Naive thymus-derived CD8-positive, alpha-beta T cell (primary cell): ENCODE measurements at places on chromosomes 2 and 18. TPM values are rescaled to one million over a fixed set of nuclear protein-coding genes. Genes with fewer than 3 reads are reported as not detected.

GRCh38 chr2:57869758-57870344 lies 176.8 kb upstream of the VRK2 start:
- no peak for DNase-seq
- H3K36me3 ChIP-seq: no peaks in the 10 kb centered on the region
- no peaks in the 10 kb centered on the region for H3K27me3 ChIP-seq
- H3K27ac ChIP-seq: no peak overlapping the region

DNA sequence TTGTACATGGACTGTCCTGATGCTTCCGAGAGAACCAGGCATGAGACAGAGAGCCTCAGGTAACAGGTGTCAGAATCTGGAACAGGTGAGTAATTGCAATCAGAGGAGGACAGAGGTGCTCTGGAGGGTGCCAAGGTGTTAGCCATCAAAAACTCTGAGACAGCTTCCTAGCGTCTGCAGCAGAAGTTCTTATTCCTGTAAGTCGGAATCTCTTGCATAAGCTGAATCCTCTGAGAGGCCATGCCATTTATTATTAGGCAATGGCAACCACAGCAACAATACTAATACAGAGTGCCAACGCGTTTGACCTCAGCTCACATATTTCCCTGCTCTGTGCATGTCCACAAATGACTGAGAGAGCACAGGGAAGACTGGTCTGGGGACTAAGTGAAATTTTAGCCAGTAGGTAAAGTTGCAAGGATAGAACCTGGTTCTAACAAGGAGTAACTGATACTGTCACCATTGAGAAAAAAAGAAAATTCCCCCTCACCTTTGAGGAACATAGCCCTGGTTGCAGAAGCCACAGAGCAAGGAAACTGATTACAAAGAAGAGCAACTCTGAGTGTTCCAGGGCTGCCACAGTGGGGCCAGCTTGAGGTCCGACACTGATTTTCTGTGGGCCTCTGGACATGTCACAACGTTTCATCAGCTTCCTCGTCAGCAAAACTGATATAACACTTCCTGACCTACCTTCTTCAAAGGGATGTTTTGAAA lies 55.1 kb upstream of the ACSL3 start:
- no peak overlapping the region for H3K4me3 ChIP-seq
- no peaks in the 10 kb centered on the region for H3K36me3 ChIP-seq
- DNase-seq: no peak
- no peak overlapping the region for H3K27ac ChIP-seq
- no peaks in the 10 kb centered on the region for H3K27me3 ChIP-seq

DNA sequence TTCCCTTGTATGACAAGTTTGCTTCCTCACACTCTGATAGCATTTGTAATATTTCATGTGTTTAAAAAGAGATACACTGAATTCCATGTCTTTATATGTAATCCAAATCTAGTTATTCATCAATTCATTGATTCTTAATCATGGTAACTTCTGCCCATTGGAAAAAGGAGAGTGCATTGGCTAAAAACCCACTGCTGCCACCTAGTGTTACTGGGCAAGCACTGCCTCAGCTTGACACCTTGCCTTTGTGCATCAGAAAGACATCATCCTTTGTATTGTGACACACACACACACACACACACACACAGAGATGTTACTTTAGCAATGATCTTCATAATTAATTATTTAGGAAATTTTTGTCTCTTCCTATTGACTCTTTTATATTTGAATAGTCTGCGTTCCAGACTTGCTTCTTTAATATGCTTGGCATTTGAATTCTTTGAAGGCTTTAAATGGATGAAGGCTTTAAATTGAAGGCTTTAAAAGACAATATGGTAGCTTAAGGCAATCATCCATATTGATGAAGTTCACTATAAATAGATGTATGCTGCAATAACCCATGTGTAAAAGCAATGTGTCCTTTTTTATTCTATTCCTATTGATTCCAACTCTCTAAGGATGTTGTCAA lies 414.2 kb upstream of the CHST9 start:
- no peaks in the 10 kb centered on the region for H3K36me3 ChIP-seq
- H3K4me3 ChIP-seq: no peak overlapping the region
- no peak overlapping the region for H3K27ac ChIP-seq
- H3K4me1 ChIP-seq: no peaks in the 10 kb centered on the region
- DNase-seq: no peak

- H3K27me3 ChIP-seq: peaks cover 3% of the 10 kb centered on the region
- no peaks in the 10 kb centered on the region for H3K36me3 ChIP-seq
- H3K4me1 ChIP-seq: no peaks in the 10 kb centered on the region
- no peak overlapping the region for H3K4me3 ChIP-seq
Observed at GRCh38 chr2:167381349-167381748, 493.1 kb downstream of the XIRP2 start.

DNA sequence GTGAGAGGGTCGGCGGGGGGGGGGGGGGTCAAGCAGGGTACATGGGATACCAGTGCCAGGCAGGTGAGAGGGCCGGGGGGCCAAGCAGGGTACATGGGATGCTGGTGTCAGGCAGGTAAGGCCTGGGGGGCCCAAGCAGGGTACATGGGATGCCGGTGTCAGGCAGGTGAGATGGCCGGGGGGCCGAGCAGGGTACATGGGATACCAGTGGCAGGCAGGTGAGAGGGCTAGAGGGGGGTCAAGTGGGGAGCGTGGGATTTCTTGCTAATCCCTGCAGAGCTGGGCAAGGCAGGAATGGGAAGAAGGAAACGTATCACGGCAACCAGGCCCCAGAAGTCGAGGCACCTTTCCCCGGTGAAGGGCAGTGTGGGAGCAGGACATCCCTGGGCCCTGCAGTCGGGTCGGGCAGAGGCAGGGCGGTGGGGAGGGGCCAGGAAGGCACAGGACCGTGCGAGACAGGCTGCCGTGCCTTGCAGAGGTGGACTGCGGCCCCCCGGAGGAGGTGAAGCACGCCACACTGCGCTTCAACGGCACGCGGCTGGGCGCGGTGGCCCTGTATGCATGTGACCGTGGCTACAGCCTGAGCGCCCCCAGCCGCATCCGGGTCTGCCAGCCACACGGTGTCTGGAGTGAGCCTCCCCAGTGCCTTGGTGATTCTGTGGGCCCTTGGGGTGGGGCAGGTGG lies 49.3 kb downstream of the MTERF4 start:
- H3K27me3 ChIP-seq: no peaks in the 10 kb centered on the region
- peaks cover 25% of the 10 kb centered on the region for H3K36me3 ChIP-seq
- no peak for DNase-seq
- peaks cover 6% of the 10 kb centered on the region for H3K4me1 ChIP-seq
- no peak overlapping the region for H3K4me3 ChIP-seq

DNA sequence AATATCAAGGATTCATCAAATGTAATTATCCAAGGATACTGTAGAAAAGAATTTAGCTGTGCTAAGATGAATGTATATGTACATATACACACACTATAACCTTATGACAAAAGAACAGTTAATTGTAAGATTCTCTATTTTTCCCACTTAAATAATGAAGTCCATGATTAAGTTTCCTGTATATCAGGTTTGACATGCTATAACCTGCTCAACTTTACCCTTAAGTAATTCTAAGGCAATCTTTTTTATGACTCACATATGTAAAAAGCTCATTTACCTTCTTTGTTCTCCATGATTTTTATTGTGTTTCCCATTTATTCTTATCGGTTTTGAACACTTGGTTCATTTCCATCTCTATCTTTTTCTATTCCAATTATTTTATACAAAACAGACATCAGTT lies 1213.1 kb upstream of the SLC39A10 start:
- no peak overlapping the region for H3K4me3 ChIP-seq
- H3K27ac ChIP-seq: no peak overlapping the region
- no peaks in the 10 kb centered on the region for H3K36me3 ChIP-seq
- no peaks in the 10 kb centered on the region for H3K27me3 ChIP-seq

GRCh38 chr2:236565879-236566402 lies 3.7 kb upstream of the ACKR3 start:
- peaks cover 36% of the 10 kb centered on the region for H3K36me3 ChIP-seq
- no peak overlapping the region for H3K27ac ChIP-seq
- no peak overlapping the region for H3K4me3 ChIP-seq
- H3K27me3 ChIP-seq: no peaks in the 10 kb centered on the region
- peaks cover 41% of the 10 kb centered on the region for H3K4me1 ChIP-seq
- no peak for DNase-seq

DNA sequence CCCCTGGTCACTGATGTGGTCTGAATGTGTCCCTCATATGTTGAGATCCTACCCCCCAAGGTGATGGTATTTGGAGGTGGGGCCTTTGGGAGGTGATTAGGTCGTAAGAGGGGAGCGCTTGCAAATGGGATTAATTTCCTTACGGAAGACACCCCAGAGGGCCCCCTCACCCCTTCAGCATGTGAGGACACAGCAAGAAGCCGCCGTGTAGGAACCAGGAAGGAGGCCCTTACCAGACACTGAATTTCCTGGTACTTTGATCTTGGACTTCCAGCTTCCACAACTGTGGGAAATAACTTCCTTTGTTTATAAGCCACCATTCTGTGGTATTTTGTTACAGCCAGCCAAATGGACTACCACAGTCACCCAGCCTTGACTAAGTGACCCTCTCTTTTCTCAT lies 35.9 kb downstream of the NCK2 start:
- peaks cover 98% of the 10 kb centered on the region for H3K4me1 ChIP-seq
- H3K36me3 ChIP-seq: peaks cover 11% of the 10 kb centered on the region
- peak overlapping the region; percentile 84 for H3K4me3 ChIP-seq

GRCh38 chr2:124626993-124627392 lies 601.9 kb downstream of the CNTNAP5 start:
- no peak overlapping the region for H3K27ac ChIP-seq
- no peak overlapping the region for H3K4me3 ChIP-seq
- no peaks in the 10 kb centered on the region for H3K27me3 ChIP-seq
- no peaks in the 10 kb centered on the region for H3K36me3 ChIP-seq
- DNase-seq: no peak

GRCh38 chr2:240593703-240594451 lies 7.3 kb downstream of the CAPN10 start:
- DNase-seq: no peak
- H3K4me3 ChIP-seq: no peak overlapping the region
- H3K36me3 ChIP-seq: no peaks in the 10 kb centered on the region
- H3K27me3 ChIP-seq: no peaks in the 10 kb centered on the region
- peaks cover 8% of the 10 kb centered on the region for H3K4me1 ChIP-seq
- no peak overlapping the region for H3K27ac ChIP-seq

DNA sequence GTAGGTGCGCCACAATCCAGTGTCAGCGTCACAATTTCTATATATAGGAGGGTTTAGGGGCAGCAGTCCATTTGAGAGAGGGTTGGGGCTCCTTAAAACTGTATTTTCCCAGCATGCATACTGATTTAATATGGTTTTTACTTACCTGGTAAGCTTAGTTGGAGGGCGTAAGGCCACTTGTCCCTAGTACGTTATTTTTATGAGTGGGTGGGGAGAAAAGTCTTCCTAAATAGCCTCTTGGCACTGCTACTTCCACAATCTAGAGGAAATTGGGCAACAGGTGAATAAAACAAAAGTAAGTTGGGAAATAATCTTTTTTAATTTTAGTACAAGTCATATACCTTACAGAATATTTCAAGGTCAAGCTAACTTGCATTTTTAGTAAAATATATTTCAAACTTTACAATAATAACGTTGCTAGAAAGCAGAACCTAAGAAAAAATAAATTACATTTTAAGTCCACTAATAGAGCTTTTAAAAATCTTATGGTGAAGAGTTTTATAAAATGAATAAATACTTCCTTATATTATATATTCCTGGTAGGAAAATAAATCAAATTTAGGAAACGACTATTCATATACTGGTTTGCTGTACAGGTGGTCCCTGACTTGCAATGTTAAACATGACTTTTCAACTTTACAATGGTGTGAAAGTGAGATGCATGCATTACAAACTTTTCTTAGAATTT lies 20.9 kb downstream of the DHRS9 start:
- no peaks in the 10 kb centered on the region for H3K36me3 ChIP-seq
- no peak overlapping the region for H3K4me3 ChIP-seq
- DNase-seq: no peak
- H3K4me1 ChIP-seq: peaks cover 8% of the 10 kb centered on the region

- H3K4me1 ChIP-seq: no peaks in the 10 kb centered on the region
- H3K27me3 ChIP-seq: no peaks in the 10 kb centered on the region
- no peaks in the 10 kb centered on the region for H3K36me3 ChIP-seq
- H3K27ac ChIP-seq: no peak overlapping the region
- no peak for DNase-seq
- H3K4me3 ChIP-seq: no peak overlapping the region
Observed at GRCh38 chr2:21317131-21317530, 193.4 kb downstream of the TDRD15 start.

- H3K36me3 ChIP-seq: no peaks in the 10 kb centered on the region
- no peak overlapping the region for H3K27ac ChIP-seq
- no peaks in the 10 kb centered on the region for H3K4me1 ChIP-seq
Observed at GRCh38 chr2:223884399-223884798, 47.0 kb upstream of the AP1S3 start.

The MREG gene
- 5.2 TPM for total RNA-seq

The CFAP221 gene
- total RNA-seq: not detected

The ANKRD39 gene
- 13.5 TPM for total RNA-seq
